GM12878 (cell line): ENCODE measurements at places on chromosomes 5 and 9.

DNA sequence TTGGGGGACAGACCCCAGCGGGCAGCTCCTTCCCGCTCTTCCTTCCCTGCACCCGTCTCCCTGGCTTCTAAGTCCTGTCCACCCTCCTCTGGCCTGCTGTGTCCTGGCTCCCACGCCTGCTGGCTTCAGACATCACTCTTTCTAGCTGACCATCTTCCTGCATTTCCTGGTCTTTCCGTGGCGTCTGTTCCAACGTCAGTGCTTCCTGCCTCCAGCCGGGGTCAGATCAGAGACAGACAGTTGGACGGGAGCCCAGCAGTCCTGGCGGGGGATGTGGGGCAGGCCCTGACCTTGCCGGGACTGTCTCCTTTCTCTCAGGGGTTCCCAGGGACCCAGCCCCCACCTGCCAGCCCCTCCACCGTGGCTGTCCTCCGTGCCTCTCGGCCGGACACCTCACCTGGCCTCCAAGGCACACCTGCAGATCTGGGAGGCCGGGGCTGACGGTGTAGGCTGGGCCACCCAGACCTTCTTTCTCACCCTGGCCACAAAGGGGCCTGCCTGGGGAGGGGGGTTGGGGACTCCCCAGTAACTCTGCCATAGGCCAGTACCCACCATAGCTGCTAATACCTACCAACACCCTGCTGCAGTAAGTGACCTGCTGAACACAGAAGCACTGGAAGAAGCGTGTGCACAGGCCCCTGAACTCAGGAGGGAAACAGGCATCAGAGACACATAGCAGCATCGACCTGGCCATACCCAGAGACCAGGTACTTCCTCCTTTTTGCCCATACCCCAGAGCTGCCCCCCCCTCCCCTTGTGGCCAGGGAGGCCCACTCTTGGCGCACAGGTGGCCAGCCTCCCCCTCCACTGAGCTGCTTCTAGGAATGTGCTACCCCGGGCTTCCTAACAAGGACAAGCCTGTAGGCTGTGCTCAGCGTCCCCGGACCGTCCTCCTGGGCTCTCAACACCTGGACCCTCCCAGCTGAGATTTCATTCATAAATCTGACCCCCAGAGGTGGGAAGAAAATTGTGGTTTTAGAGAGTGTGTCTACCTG is 5.1 kb downstream of the NRARP start:
- DNase-seq: no peak

GRCh38 chr9:116661037-116661954 is 25.8 kb upstream of the TRIM32 start:
- DNase-seq: peak; percentile 24

DNA sequence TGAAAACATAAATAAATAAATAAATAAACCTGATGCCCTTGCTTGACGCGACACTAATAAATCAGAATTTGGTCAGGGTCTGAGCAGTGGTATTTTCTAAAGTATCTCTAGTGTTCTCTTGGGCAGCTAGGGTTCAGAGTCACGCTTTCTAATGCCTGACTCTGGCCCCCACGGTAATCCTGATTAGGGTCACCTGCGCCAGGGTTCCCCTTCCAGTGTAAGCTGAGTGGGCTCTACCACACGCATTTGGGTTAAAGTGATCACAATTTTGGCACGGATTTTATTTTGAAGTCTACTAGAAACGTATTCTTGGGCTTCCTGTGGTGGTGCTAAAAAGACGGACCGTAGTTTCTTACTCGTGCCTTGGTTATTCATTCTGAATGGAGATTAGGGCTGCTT is 651 bp downstream of the TTC1 start:
- DNase-seq: no peak

GRCh38 chr5:97183100-97183929 is at the start of gene RIOK2:
Gene RIOK2 (minus strand): TSS chr5:97183247. CDS start chr5:97183191, 56 bp downstream.
- peak; percentile 96 for DNase-seq

DNA sequence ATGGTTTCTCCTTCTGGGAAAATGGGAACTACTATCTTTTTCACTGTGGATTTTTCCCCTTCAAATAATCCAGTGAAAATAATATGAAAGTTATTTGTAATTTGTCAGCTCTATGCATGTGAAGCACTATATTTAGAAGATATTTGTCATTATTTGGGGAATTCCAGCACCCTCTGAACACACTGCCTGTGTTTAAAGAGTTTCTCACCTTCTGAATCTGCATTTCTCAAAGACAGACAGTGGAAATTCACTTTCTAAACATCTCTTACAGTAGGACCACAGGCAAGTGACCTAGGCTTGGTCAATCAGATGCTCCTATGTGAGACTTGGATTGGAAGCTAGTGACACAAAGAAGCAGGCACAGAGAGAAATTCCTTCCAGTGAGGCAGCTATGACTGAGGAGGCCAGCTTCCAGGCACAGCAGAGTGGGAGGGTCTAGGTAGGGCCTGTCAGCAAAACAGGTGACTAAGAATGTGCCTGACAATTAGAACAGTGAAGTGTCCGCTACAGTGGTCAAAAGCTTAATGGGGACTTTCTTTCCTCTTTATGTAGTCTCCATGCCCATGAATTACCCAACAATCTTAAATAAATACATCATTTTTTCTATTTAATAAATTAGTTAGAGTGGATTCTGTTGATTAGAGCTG is 167.2 kb downstream of the HMHB1 start:
- DNase-seq: no peak

DNA sequence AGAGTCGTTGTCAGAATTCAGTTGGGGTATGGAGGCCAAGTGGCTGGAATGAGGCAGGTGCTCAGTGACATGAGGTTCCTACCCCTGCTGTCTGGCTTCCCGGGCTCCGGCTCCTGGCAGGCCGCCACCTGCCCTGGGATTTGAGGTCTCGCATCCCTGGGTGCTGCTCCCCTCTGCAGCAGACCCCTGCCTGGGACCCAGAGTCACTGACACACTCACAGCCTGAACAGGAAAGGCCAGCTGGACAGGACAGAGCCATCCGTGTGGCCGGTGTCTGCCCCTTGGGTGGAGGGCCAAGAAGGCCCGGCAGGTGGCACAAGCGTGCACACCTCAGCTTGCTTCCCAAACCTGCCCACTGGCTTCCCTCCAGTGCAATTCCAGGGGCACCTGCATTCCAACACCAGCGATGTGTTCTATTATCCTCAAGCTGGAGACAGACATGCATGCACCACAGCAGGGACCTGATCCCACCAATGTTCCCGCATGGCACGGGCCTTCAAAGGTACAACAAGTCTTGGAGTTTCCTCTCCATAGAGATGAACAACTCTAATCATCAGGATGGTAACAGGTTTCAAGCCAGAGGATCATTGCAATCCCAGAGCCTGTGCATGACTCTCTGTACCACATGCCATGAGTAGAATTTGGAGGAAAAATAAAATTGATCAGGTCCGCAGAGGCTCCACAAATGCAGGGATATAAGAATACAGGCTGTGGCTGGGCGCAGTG is 45.6 kb upstream of the RNF130 start:
- DNase-seq: no peak
